ENCODE measurements at places on chromosomes 11 and 22. TPM values are rescaled to one million over a fixed set of nuclear protein-coding genes. Genes with fewer than 3 reads are reported as not detected.

PTPN5 gene
- 18.8 TPM for total RNA-seq

C11orf91 gene
- not detected for total RNA-seq

GAS2 gene
- 16.9 TPM for total RNA-seq

CACNA1I gene
- total RNA-seq = 0.60 TPM

APOBEC3B gene
- total RNA-seq = 3.3 TPM

SYT9 gene
- total RNA-seq = not detected

SLC1A2 gene
- 0.22 TPM for total RNA-seq

DMC1 gene
- 5.7 TPM for total RNA-seq

GGTLC3 gene
- total RNA-seq = not detected

CAVIN3 gene
- 555 TPM for total RNA-seq

CADM1 gene
- 35.4 TPM for total RNA-seq

ELFN2 gene
- total RNA-seq = 2.7 TPM

RIMBP3C gene
- total RNA-seq = 0.21 TPM

INPPL1 gene
- 108 TPM for total RNA-seq

SHANK3 gene
- 13.3 TPM for total RNA-seq

GATD1 gene
- total RNA-seq = 29.4 TPM

HORMAD2 gene
- total RNA-seq = not detected

SLC22A12 gene
- total RNA-seq = not detected

ASRGL1 gene
- 4.2 TPM for total RNA-seq

P2RY6 gene
- total RNA-seq = not detected

OOSP1 gene
- total RNA-seq = not detected

LRP4 gene
- total RNA-seq = 55.1 TPM

RFPL3 gene
- not detected for total RNA-seq

OR52M1 gene
- total RNA-seq = not detected

CARNS1 gene
- 5.7 TPM for total RNA-seq
